ENCODE measurements at places on chromosomes 13 and 19.

DNA sequence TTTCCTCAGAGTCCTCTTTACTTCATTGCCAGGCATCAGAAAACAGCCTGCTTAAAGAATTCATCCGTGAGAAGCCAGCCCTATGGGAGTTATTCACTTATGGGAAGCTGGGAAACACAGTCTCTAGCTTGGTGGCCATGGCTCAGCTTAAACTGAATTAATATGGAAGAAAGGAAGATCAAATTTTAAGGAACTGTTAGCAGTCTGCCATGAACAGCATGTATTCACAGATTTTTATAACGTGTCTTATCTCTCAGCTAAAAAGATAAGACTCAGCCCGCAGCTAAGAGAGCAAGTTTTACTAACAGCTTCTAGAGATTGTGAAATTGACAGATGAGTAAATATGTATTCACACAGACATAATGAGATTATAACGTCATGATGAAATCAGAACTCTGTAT is 253.7 kb upstream of the RXFP2 start:
- DNase-seq = peak; percentile 70

- DNase-seq = no peak
Observed at GRCh38 chr13:57264965-57265364, 98.0 kb downstream of the PRR20E start.

- peak; percentile 25 for DNase-seq
Observed at GRCh38 chr13:34469196-34469986, 472.7 kb upstream of the NBEA start.

DNA sequence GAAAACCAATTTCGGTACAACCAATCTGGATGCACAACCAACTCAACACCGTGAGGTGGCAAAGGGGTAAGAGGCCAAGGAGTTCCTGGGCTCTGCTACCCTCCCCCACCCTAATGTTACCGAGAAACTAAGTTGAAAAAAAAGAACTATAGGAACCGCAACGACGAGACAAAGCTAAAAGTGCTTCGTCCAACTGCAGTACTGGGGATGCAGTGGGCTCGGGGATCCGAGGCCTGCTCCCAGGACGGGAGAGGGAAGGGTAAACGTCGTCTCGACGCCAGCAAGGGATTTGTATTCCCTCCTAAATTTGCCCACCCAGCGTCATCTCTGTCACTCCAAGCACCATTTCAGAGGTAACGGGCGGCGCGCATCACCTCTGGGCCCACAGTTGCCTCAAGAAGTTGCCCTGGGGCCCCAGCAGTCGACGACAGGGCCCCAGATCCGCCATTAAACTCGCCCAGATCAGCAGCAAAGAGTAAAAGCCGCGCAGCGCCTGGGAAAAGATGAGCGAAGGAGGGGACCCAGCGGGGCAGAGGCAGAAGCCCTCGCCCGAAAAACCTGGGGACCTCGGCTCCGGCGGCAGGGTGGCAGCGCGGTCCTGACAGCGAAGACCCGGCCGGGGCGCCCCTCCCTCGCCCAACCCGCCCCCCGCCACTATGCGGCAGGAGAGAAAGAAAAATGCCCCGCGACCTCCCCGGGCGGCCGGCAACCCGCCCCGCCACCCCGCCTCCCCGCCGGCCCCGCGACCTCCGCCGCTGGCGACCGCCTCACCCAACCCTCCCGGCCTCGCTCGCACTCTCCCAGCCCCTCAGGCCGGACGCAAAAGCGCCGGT is 752 bp downstream of the ZMYM5 start:
- peak; percentile 37 for DNase-seq

DNA sequence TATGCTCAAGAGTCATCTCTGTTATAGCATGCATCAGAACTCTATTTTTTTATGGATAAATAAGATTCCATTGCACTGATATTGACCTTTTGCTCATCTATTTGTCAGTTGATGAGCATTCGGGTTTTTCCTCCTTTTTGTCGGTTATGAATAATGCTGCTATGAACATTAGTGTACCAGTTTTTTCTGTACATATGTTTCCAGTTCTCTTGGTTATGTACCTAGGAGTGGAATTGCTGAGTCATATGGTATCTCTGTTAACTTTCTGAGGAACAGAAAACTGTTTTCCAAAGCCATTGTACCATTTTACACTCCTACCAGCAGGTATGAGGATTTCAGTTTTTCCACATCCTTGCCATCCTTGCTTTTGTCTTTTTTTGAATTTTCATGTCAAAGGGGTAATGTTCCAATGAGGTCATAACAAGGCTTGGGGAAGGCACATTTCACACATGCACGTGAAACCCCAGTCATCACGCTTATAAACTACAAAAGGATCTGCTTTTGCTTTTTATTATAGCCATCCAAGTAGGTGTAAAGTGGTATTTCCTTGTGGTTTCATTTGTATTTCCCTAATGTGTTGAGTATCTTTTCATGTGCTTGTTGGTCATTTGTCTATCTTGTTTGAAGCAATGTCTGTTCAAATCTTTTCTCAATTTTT is 14.6 kb downstream of the KBTBD7 start:
- DNase-seq = peak; percentile 76

- DNase-seq = peak; percentile 73
Observed at GRCh38 chr13:102870677-102871415, 25.0 kb downstream of the ERCC5 start.

DNA sequence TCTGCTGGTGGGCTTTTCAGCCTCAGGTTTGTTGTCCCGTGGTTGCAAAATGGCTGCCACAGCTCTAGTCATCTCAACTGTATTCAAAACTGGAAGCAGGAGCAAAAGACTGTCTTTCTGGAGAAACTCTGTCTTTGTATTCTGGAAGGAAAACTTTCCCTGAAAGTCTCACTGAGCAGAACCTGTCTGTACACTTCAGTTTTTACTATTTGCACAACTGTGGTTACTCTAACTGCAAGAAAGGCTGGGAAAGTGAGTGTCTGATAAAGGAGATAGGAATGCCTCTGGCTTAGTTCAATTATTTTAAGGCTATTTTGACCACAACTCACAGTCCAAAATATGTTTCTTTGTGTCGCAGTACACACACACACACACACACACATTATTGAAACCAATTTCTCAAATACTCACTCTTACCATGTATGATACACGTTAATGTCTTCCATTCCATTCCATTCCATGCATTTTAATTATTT is 49.7 kb upstream of the EHD2 start:
- DNase-seq = peak; percentile 88

DNA sequence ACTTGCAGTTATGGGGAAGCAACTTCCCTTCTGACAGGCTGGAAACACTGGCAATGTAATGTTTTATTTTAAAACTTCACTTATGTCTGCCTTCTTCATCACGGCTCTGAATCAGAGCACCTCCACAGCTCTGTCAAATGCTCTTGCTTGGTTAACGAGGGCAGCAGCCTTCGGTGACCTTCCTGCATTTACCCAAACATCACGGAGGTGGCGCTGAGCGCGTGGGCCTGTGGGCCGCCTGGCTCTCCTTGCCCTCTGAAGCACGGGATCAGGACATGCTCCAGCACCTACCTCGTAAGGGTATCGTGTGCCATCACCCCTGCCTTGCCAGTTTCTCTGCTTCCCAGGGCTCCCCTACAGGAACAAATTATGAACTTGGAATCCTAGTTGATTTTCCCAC is 310.0 kb downstream of the TEX29 start:
- DNase-seq = no peak

GRCh38 chr19:39557811-39558623 is 18.1 kb upstream of the EID2 start:
- DNase-seq = no peak

- DNase-seq = no peak
Observed at GRCh38 chr13:104625201-104625600, 1559.0 kb upstream of the SLC10A2 start.

- DNase-seq = peak; percentile 97
Observed at GRCh38 chr19:14090509-14091080, at the start of gene SAMD1. TSS of gene SAMD1 (minus strand) at chr19:14090751.

- DNase-seq = peak; percentile 19
Observed at GRCh38 chr13:75494491-75494890, 12.5 kb upstream of the TBC1D4 start.

DNA sequence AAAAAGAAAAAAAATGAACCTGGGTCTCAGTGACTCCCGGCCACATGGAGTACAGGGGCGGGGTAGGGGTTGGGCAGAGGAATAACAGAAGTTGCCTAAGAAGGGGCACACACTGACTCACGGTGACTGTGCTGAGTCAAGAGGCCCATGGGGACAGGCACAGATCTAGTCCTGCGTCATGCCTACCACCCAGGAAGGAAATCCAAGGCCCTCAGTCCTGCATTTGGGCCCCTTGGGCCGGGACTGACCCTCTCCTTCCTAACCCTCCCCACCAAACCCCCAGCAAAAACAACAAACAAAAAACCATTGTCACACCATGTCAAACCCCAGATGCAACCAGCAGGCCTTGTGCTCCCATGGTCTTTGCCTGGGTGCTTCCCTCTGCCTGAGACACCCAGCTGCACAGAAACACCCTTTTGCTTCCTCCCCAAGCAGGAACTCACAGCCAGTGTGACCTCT is 9.6 kb upstream of the NOTCH3 start:
- peak; percentile 66 for DNase-seq

DNA sequence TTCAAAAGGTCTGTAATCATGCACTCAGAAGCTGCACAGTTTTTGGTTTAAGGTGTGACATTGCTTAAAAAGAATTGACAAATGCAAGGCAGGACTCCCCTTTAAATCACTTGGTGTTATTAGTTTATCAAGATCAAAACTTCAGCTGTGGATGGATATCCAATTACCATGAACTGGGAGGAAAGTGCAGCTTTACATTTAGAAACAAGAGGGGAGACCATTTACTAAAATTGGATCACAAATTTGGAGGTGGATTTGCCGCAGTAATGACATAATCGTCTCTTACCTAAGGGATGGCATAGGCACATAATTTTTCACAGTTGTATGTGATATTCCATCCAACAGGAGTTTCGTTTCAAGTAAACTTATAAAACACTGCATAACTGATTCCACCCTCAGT is 1610.2 kb downstream of the SLITRK5 start:
- no peak for DNase-seq

DNA sequence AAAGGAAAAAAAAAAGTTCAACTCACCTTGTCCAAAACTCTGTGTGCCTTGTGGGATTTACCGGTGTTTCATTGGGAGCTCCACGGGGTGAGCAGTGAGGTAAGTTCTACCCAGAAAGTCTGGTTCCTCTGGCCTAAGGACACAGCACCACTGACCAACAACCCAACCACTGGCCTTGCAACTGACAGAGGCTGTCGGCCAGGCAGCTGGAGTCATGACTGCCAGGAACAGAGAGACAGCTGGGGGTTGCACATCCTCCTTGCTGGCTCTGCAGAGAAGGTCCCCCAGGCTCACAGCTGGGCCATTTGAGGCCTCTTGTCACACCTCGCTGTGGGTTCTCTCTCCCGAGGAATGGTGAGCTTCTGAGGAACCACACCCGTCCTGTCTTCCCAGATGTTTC is 59.5 kb downstream of the ANKRD10 start:
- no peak for DNase-seq

Data from cardiac fibroblast (primary cell).